ENCODE measurements at places on chromosomes 1 and 21.

- no peak for DNase-seq
Measured at GRCh38 chr1:203133970-203134725, 6.6 kb downstream of the ADORA1 start.

DNA sequence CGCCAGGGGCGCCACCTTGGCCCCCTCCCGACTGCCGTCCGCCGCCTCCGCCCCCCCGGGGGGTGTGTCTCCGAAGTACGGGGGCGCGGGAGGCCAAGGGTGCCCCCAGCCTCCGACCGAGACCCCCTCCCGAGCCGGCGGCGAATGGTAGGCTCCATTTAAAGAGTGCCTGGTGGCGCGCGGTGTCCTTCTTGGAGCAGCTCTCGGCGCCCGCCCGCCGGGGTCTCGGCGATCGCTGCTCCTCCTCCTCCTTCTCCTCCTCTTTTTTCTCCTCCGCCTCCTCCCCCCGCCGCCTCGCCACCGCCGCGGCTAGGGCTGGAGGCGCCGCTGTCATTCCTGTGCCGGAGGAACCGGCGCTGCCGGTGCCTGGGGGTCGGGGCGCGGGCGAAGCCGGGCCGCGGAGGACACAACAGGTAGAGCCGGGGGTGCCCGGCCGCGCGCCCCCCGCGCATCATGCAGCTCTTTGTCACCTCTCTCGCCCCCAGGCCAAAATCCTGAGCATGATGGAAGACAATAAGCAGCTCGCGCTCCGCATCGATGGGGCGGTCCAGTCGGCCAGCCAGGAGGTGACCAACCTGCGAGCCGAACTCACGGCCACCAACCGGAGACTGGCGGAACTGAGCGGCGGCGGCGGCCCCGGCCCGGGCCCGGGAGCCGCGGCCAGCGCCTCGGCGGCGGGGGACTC, at the start of gene KAZN:
Gene KAZN, plus strand, starts transcription at position 188 of the 685 bp plus-strand sequence.
- DNase-seq, result no peak

DNA sequence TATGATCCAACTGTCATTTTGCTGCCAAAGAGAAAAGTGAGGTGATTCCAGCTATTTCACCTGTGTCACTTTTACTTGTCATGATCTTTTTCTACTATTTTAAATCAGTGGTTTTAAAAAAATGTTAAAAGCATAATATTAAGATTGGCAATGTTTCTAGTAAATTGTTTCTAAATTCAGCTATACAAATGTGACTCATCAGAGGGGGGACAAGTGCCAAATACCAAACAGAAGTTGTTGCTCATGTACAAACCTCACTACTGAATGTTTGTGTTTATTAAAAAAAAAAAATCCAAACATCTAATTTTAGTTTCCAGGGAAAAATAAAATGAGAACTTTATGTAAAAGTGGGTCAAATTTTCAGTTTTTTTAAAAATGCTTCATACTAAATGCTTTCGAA, 346.2 kb upstream of the SNX7 start:
- no peak for DNase-seq

- no peak for DNase-seq
Measured at GRCh38 chr1:12170263-12170671, 3.5 kb downstream of the TNFRSF1B start.

DNA sequence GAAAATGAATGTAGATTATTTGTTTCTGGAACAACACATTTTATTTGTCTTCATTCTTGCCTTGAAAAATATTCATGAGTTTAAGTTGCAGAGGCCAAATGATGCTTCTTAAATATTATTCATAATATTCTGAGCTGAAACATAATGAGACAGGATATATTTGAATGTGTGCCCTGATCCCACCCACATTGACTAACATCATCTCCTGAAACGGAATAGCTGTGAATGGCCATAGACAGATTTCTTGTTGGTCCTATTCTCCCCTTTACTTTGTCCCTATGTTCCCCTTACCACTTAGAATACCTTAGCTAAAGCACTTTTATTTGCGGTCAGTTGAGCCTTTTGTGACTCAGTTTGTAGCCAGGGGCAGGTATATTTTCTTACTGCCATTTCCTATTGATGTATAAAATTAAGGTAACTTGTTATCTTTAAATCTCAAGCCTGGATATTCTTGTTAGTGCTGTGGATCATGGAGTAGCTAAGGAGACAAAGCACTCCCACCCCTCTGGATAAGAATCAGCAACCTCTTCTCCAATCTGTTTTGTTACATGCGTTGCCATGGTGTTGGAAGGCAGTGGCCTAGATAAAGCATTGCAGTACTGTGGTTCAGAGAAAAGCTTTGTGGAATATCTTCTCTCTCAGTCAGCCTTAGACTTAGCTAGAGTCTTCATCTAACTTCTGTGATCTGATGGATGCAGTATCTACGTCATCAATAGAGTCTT, 478.5 kb upstream of the DEPDC1 start:
- DNase-seq, result no peak

DNA sequence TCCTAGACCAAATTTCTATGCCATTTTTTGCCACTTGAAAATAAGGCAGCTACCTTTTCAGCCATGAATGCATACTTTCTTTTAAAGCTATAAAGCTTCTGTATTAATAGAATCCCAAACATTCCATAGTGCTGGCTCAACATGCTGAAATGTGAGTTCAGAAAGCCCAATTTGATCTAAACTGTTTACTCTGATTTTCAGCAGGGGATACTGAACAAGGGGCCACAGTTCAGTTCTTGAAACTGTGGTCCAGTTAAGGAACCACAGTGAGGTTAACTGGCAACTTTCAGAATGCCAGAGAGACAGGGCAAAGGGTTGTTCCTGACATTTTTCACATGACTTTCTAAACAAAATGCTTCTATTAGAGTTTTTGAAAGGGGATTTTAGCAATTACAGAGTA, 85.7 kb upstream of the COL11A1 start:
- no peak for DNase-seq

- no peak for DNase-seq
Measured at GRCh38 chr1:27597516-27598294, 6.2 kb downstream of the AHDC1 start.
